ENCODE measurements at places on chromosomes 3 and 15. TPM values are rescaled to one million over a fixed set of nuclear protein-coding genes. Genes with fewer than 3 reads are reported as not detected.

FAM174B gene
- 2.6 TPM for total RNA-seq

SERP1 gene
- 171 TPM for total RNA-seq

ATP1B3 gene
- 75.1 TPM for total RNA-seq

SLC2A2 gene
- not detected for total RNA-seq

TMEM45A gene
- total RNA-seq, result 160 TPM

CAND2 gene
- 5.1 TPM for total RNA-seq

ZCWPW2 gene
- 1.2 TPM for total RNA-seq

FMN1 gene
- total RNA-seq, result 2.5 TPM

TJP1 gene
- 47.8 TPM for total RNA-seq

All from smooth muscle cell of the pulmonary artery (primary cell).